ENCODE measurements at places on chromosomes 13 and 19.
A peak's percentile ranks its signal among the peaks of the same experiment; 100 is the strongest.

- no peak for DNase-seq
Observed at GRCh38 chr19:41913538-41914423, 14.5 kb downstream of the ERFL start.

DNA sequence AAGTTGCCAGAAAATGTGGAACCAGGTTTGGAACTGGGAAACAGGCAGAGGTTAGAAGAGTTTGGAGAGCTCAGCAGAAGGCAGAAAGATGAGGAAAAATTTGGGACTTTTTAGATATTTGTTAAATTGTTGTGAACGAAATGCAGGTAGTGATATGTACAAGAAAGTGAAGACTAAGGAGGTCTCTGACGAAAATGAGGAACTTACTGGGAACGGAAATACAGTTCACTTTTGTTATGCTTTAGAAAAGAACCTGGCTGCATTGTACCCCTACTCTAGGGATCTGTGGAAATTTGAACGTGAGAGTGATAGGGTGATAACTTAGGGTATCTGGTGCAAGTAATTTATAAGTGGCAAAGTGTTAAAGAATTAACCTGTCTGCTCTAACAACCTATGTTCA is 632.4 kb downstream of the SLITRK5 start:
- no peak for DNase-seq

GRCh38 chr13:53946500-53946899 is 917.9 kb downstream of the OLFM4 start:
- DNase-seq = no peak

- DNase-seq = no peak
Observed at GRCh38 chr13:104785952-104786351, 1719.7 kb upstream of the SLC10A2 start.

DNA sequence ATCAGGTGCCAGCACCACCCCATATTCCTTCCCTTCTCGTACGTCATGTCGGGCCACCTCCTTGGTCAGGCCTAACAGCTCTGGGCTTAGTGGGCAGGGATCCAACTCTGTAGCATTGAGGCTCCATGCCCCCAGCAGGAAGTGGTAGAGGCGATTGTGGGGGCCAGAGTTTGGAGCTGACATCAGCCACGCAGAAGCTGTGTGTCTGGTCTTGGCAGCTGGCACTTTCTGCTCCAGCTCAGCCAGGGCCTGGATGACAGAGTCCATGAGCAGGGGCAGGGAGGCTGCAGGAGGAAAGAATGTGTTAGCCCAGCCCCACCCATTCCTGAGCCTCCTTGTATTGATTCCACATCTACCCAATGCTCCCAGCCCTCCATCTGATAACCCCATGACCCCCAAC is 3.0 kb downstream of the PGLYRP2 start:
- no peak for DNase-seq

- peak; percentile 50 for DNase-seq
Observed at GRCh38 chr13:24176351-24177101, 16.0 kb downstream of the SPATA13 start.

DNA sequence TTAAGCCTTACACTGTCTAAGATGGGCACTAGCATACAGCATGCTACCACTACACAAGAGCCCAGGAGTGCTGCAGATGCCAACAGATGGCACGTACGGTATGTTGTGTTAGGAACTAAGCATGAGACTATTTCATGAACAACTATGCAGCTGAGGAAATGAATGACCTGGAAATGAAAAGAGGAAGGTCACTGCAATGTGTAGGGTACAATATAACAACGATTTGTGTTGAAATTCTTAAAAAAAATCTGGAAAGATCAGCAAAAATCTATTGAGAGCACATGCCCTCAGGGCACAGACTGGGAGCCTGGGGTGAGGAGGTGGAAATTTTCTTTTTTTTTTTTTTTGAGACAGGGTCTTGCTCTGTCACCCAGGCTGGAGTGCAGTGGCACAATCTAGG is 14.4 kb downstream of the HAUS8 start:
- no peak for DNase-seq

DNA sequence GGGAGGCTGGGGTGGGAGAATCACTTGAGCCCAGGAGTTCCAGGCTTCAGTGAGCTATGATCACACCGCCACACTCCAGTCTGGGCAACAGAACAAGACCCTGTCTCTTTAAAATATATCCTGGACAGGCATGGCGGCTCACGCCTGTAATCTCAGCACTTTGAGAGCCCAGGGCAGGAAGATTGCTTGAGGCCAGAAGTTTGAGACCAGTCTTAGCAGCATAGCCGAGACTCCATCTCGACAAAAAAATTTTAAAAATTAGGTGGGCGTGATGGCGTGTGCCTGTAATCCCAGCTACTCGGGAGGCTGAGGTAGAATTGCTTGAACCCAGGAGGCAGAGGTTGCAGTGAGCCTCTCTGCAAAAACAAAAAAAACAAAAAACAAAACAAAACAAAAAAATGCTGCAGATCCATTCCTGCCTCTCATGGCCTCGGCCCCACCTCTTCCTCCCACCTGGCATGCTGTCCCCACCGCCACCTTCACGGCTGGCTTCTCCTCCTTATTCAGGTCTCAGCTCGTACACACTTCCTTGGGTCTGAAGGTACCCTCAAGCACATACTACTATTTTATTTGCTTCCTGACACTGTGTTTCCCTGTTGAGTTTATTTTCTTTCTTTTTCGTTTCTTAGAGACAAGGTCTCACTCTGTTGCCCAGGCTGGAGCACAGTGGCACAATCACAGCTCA is 5.3 kb downstream of the RFX1 start:
- no peak for DNase-seq

- peak; percentile 68 for DNase-seq
Observed at GRCh38 chr13:67554746-67555452, 324.8 kb upstream of the PCDH9 start.

DNA sequence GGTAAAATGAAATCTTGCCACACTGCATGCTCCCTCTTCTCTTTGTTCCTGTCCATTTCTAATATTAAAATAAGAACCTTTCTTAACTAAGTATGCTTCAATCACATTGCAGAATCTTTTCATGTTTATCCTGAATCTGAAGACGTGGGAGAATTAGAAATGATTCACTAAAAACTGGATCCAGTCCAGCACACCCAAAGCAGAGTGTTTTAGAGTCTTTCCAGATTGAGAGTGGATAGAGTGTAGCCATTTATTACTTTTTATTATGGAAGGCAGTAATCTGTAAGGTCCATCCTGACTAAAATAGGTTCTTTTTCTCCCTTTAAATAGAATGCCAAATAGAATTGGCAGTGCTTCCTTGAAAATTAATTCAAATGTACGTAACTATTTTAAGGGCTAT is 453.5 kb downstream of the TDRD3 start:
- no peak for DNase-seq

Data from fibroblast of lung (primary cell).